ENCODE measurements at places on chromosomes 2 and 18.
A peak's percentile ranks its signal among the peaks of the same experiment; 100 is the strongest.

DNA sequence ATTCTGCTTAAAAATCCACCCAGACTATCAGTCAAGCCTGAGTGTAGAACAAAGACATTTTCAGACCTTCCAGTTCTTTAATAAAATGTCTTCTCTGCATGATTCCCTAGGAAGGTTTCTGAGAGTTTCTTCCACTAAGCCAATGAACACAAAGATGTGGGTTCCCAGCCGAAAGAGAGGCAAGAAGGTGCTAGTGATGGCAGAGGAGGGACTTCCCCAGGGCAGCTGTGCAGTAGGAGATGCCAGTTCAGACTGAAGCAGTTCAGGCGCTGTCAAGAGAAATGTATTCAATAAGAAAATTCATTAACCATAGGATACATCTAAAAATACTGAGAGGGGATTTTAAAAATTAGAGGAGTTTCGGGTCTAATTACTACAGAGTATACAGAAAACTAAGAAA is 83.3 kb downstream of the RND3 start:
- DNase-seq: no peak

DNA sequence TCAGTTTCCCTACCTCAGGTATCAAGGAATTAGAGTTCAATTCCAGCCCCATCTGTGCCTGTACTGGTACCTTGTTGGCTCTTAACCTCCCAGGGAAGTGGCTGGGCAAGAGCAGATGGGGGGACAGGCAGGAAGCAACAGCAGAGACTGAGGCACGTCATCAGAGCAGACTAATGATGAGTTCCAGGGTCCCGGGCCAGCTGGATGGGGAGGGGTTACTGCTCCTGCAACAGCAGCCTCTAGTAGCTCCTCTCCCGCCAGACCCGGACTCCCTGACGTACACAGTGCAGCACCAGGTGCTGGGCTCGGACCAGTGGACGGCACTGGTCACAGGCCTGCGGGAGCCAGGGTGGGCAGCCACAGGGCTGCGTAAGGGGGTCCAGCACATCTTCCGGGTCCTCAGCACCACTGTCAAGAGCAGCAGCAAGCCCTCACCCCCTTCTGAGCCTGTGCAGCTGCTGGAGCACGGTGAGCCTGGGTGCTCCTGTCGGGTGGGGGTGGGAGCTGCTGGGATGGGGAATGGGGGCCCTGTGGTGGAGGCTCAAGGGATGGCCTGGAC is 26.0 kb upstream of the GMPPA start:
- no peak for DNase-seq

GRCh38 chr2:226733189-226733858 is 66.3 kb downstream of the IRS1 start:
- DNase-seq: no peak

DNA sequence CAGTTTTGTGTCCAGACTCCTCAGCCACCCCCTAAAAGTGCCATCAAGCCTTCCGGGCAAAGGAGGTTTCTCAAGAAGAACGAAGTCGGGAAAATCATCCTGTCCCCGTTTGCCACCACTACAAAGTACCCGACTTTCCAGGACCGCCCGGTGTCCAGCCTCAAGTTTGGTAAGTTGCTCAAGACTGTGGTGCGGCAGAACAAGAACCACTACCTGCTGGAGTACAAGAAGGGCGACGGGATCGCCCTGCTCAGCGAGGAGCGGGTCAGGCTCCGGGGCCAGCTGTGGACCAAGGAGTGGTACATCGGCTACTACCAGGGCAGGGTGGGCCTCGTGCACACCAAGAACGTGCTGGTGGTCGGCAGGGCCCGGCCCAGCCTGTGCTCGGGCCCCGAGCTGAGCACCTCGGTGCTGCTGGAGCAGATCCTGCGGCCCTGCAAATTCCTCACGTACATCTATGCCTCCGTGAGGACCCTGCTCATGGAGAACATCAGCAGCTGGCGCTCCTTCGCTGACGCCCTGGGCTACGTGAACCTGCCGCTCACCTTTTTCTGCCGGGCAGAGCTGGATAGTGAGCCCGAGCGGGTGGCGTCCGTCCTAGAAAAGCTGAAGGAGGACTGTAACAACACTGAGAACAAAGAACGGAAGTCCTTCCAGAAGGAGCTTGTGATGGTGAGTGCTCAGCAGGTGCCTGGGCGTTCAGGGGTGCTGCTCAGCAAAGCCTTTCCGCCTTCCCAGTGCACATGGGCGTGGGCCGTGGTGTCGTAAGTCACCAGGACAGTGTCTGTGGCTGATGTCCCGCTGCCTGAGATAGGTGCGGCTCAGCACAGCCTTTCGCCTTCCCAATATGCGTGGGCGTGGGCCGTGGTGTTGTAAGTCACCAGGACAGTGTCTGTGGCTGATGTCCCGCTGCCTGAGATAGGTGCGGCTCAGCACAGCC is 91.0 kb downstream of the SH3BP4 start:
- DNase-seq: no peak

DNA sequence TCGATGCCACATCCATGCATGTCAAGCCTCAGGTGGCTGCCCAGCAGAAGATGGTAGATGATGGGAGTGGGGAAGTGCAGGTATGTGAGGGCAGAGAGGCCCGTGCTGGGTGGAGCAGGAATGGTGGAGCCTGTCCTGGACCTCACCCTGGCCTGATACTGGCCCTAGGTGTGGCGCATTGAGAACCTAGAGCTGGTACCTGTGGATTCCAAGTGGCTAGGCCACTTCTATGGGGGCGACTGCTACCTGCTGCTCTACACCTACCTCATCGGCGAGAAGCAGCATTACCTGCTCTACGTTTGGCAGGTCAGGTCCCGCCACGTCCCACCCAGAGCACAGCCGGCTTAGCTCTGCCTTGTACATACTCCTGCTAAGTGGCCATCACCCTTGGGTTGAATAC is 13.0 kb downstream of the VIL1 start:
- DNase-seq: peak; percentile 17

GRCh38 chr2:128286011-128286721 is 32.5 kb downstream of the HS6ST1 start:
- peak; percentile 45 for DNase-seq

DNA sequence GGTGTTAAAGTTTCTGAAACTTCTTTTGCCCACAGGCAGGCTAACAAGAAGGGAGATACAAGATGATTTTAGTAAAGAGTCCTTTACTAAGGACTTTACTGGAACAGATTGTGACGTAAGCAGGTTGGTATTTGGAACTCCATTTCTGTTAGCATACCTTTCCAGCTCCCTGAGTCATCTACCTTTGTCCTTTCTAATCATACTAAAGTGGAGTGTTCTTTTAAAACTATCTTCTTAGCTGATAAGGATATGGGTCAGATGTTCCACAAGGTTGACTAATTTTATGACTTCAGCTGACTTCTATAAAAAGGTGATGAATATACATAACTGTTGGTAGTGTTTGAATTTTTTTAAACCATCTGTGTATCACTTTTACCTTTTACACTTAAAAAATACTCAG is 21.1 kb downstream of the UGP2 start:
- DNase-seq: no peak

DNA sequence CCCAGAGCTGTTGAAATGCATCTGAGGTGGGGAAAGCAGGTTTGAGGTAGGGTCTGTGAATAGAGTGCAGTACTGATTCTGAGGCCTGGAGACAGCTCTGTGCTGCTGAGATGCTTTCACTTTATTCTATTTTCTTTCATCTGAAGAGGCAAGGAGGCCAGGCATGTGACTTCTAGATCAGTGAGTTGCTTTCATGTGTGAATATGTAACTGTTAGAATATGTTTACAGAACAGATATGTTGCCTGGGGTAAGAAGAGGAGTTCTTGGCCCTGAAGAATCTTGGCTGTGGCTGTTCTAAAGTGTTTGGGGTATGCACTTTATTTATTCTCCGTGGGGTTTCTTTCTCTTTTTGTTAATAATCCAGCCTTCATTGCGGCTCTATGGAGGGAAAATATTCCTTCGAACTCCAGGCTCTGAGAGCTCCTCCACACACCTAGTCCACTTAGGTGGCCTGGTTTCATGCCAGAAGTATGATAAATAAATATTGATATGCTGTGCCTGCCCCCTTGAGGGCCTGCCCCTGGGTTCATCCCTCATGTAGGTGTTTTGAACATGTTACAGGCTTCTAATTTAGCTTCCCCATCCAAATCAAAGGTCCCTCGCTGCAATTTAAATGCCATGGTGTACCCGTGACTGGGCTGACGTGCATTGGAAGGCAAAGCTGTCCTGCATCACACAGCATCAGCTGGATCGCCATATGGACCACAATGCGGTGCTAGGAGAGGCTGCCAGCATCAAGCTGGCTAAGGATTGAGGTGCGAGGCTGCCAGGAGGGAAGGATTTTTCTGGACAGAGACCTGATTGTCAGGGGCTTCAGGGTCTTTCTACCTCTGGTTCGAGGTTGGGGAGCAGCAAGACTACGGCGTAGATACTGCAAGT is 102.9 kb downstream of the PRKCE start:
- DNase-seq: no peak

- no peak for DNase-seq
Measured at GRCh38 chr2:16099326-16099725, 159.0 kb downstream of the MYCN start.

DNA sequence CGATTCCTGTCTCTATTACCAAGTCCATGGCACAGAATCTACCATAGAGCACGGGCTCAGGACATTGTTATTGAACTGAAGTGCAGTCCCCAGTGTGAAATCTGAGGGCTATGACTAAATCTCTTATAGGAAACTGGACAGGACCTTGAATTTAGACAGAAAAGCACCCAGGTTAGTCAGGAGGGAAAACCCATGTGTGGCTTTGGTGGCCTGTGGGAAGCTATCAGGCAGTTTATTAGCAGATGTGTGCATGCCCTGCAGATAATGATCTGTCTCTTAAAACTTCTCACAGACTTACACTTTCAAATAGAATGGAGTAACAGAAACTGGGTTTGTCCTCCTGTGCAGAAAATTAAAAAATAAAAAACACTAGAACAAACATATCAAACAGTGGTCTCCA is 610.0 kb upstream of the RAB6C start:
- no peak for DNase-seq

- no peak for DNase-seq
Measured at GRCh38 chr2:43300781-43301583, 74.6 kb upstream of the ZFP36L2 start.

GRCh38 chr2:20122864-20123263 is 71.4 kb upstream of the LAPTM4A start:
- DNase-seq: no peak

DNA sequence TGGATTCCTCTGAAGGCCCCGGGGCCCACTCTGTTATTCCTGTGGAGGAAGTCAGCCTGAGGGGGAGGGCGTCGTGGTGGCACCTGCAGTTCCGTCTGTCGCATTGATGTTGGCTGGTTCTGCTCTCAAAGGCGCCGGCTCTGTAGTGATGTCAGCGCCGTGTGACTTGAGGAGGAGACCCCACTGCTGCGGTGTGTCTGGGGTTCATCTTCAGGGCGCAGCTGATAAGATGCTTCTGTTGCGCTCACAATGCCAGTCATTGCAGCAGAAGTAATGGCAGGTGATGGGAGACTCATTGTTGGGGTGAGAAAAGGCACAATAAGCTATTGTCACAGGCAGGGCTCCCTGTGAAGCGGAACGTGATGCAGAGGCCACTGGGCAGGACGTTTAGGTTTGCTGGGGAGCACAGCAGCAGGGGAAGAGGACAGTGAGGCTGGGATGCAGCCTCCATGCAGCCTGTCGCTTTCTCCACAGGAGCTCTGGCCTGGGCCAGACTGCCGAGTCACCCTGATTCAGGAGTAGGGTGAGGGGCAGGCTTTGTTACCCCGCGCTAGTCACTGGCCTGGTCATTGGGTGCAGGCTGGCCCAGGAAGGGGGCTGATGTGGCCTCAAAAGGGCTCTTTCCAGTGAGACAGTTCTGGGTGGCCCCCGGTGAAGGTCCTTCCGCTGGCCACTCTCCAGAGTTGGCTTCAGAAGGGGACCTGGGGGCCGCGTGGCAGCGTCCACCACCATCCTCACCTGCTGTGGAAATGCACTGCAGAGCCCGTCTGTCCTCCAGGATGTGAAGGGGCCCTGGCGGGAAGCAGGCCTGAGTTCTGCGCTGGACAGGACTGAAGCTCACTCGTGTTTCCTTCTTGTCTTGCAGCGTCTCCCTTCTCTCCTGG is 42.9 kb downstream of the SH3BP4 start:
- DNase-seq: peak; percentile 57

- peak; percentile 38 for DNase-seq
Measured at GRCh38 chr2:95009412-95009811, 16.1 kb upstream of the MAL start.

DNA sequence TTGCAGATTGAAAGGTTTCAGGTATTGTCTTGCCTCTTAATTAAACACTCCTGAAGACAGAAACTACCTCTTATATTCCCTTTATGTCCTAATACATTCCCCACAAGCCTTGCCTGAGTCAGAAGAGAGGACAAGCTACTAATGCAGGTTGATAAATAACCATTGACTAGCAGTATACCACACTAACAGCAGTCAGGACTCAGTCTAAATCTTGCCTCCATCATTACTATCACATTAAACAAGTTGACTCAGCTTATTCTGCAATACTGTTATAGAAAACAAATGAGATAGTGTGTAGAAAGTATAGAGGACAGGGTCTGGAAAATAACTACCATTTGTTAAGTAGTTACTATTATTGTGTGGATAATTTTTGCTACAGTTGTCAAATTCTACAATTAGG is 63.8 kb downstream of the TTC21B start:
- DNase-seq: no peak

DNA sequence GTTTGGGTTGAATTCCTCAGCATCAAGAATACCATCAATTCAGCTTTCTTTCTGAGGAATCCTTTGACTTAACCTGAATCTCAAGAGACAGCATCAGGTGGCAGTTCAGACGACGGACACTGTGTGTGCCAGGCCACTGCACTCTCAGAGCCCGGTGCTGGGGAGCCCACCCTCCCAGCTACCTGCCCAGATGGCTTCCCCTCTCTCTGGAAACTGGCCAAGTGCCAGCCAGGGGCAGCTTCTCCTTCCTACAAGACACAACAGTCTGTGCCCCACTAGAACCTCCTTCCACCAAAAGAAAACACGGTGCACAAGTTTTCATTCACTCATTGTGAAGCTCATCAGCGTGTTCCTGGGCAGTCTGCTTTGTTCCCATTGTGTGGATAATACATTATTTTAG is 28.5 kb downstream of the MAL start:
- no peak for DNase-seq

DNA sequence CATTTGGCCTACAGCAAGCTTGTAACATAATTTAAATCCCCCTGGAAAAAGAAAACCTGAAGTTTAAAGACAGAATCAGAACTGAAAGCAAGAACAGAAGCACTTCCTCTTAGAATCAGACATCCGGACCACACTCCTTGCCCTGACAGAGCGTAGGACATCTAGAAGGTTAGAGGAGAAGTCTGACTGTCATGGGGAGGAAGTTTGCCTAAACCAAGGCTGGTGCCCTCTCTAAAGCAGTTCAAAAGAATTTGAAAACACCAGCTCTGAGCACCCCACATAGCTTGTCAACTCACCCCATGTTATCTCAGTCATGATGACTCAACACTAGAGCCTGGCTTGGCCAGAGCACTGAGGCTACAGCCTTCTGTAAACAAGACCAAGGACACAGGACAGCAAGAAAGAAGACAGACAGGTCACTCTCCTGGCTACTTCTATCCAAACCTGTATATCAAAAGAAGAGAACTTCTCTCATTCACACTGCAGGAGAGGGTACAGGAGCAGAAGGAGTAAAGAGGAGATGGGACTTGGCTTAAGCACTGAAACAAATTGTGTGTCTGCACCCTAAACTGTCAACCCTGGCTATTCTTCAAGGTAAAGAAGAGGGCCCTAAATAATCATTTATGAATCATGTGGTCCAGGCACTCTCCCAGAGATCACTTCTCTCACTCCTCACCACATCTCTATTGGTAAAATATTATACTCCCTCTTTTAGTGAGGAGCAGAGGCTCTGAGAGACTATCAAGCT is 198.6 kb downstream of the MEMO1 start:
- no peak for DNase-seq

GRCh38 chr2:128736689-128737545 is 418.2 kb upstream of the HS6ST1 start:
- peak; percentile 84 for DNase-seq

- DNase-seq: no peak
Measured at GRCh38 chr2:238055841-238056240, 5.0 kb upstream of the SCLY start.

Measured in aorta (tissue), 5 donors.